ENCODE measurements at places on chromosomes 4 and X.

DNA sequence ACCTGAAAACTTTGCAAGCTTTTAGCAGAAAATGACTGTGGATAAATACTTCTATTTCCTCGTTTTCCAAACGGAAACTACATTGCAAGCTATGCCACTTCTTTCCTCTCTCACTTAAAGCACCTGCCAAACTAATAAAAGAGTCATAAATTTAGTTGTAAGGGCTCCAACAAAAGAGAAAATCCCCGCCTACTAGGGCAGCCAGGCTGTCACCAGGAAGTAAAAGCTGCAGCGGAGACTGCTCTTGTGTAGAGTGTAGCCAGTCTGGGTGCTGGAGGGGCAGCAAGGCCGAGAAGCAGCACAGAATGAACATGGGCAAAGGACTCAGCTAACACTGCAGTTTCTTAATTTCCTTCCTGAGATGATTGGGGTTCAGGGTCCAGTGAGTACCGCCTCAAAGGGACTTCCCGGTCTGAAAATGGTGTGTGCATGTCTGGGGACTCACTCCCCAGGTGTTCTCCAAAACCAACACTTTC lies 89.3 kb upstream of the MAML3 start:
- no peak for DNase-seq

DNA sequence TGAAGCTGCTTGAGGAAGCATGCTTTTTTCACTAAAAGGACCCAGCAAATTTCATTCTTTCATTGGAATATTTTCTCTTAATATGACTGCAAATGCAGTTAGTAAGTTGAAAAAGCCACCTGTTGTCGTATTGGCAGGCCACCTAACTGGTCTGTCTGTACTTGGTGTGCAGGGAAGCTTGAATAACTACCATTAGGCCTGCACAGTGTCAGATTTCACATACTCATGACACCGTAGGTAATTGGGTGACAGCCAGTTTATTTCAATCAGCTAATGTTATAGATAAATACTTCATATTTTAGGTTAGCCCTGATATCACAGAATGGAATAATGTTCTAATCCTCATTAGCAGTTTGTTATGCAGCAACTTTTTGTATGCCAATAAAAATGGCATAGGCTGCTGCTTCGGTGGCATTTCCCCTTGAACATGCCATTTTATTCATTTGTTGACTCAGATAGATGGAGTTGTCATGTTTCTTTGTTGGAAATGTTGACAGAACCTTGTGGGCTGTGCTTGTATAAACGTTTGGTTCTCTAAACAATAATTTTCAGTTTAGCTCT lies 173.7 kb downstream of the RPA4 start:
- no peak for DNase-seq

DNA sequence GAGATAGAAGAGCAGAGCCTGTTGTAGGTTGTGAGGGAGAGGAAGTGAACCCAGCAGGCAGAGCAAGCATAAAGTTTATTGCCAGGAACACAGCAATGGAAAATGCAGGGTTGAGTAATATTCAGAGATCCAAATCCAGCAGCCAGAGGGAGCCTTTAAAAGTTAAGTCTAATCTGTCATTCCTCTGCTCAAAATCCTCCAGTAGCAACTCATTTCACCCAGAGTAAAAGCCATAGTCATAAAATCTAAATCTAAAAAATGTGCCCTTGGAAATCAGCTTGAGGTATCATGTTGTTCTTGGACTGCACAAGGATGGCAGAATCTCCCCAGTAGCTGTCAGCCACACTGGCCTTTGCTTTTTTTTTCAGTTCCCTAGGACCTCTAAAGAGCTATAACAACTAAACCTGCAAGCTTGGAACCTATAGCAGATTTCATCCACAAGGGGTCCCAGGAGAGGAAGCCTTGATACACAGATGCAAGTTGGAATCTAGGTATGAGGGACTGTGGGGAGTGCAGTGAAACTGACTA lies 62.9 kb upstream of the FRAS1 start:
- no peak for DNase-seq

GRCh38 chr4:3863841-3864741 lies 97.9 kb downstream of the ADRA2C start:
- DNase-seq: no peak

- no peak for DNase-seq
Observed at GRCh38 chr4:1592709-1593417, 91.2 kb downstream of the FAM53A start.

GRCh38 chr4:6900181-6900812 lies 9.3 kb upstream of the TBC1D14 start:
- DNase-seq: no peak

Measured in activated T-helper 1 cell treated with anti-CD3 and anti-CD28 coated beads, Interleukin-12 subunit alpha, Interleukin-12 subunit beta, Interleukin-2, Interleukin-4 antibody, amounts not matched to agents 30 ng/mL and 10 ng/mL and 1 ng/mL, durations not matched to agents 14 hours and 24 hours and 36 hours (primary cell).